ENCODE measurements at places on chromosomes 2 and 18. TPM values are rescaled to one million over a fixed set of nuclear protein-coding genes. Genes with fewer than 3 reads are reported as not detected.

CCDC102B gene
- polyA plus RNA-seq, result 3.0 TPM

ABHD1 gene
- polyA plus RNA-seq, result 0.27 TPM

SCYGR7 gene
- not detected for polyA plus RNA-seq

CPLX4 gene
- 0.05 TPM for polyA plus RNA-seq

INHA gene
- polyA plus RNA-seq, result 0.71 TPM

ARHGAP15 gene
- polyA plus RNA-seq, result 55.8 TPM

C1GALT1C1L gene
- polyA plus RNA-seq, result 0.48 TPM

MBP gene
- 16.3 TPM for polyA plus RNA-seq

MOGAT1 gene
- not detected for polyA plus RNA-seq

SPP2 gene
- 0.11 TPM for polyA plus RNA-seq

STARD6 gene
- polyA plus RNA-seq, result 0.21 TPM

NAGK gene
- polyA plus RNA-seq, result 206 TPM

SERPINB4 gene
- polyA plus RNA-seq, result 48.3 TPM

LINC00305 gene
- 0.05 TPM for polyA plus RNA-seq

RAB27B gene
- polyA plus RNA-seq, result 1.7 TPM

SCYGR4 gene
- not detected for polyA plus RNA-seq

SPR gene
- polyA plus RNA-seq, result 9.1 TPM

CPO gene
- 0.27 TPM for polyA plus RNA-seq

PCARE gene
- polyA plus RNA-seq, result 0.02 TPM

C2orf80 gene
- polyA plus RNA-seq, result 0.07 TPM

NLRC4 gene
- polyA plus RNA-seq, result 2.9 TPM

IL18R1 gene
- 9.8 TPM for polyA plus RNA-seq

MALL gene
- 7.7 TPM for polyA plus RNA-seq

RAB17 gene
- 6.8 TPM for polyA plus RNA-seq

ERFE gene
- 0.96 TPM for polyA plus RNA-seq

UGT1A3 gene
- not detected for polyA plus RNA-seq

FAHD2B gene
- polyA plus RNA-seq, result 11.5 TPM

MC4R gene
- polyA plus RNA-seq, result 0.30 TPM

TLX2 gene
- 0.11 TPM for polyA plus RNA-seq

TNFRSF11A gene
- polyA plus RNA-seq, result 3.6 TPM

REG1A gene
- 2.4 TPM for polyA plus RNA-seq

SCN3A gene
- polyA plus RNA-seq, result 3.0 TPM

AQP12B gene
- 0.11 TPM for polyA plus RNA-seq
